ENCODE measurements at places on chromosomes 2 and 18.

GRCh38 chr2:179177694-179178093, 86.9 kb downstream of the SESTD1 start:
- no peak for DNase-seq

- DNase-seq, result no peak
These were observed 19.4 kb downstream of the SIX3 start for GRCh38 chr2:44960871-44961270.

DNA sequence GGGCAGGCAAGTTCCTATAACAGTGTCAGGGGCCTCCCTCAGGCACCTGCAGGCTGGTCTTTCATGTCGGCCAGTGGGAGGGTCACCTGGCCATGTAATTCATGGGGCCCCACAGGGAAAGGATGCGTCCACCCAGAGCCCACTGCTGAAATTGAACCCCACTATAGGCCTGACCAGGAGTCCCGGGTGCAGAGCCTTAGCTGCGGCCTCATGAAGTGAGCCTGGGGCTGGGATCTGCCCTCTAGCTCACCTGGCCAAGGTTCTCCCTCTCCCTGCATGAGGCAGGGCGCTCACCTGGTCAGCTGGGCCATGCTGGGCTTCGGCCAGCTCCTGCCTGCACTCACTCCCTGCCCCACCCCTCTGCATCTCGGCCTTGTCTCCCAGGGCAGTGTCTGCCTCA, 41.1 kb downstream of the C1QL2 start:
- DNase-seq, result no peak

DNA sequence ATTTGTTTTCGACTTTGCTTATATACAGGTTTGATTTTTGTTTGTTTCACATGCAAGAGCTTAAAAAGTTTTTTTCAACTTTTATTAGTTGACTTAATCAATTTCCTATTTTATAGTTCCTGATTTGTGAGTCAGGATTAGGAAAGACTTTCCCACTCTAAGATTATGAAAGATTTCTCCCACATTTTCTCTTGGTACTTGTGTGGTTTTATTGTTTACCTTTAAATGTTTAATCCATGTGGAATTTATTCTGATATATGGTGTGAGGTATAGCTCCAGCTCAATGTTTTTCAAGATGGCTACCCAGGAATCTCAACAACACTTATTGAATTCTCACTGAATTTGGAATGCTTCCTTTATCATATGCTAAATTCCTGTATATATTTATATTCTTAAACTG, 117.8 kb upstream of the LGALSL start:
- no peak for DNase-seq

GRCh38 chr2:24105816-24106215, 17.3 kb downstream of the PFN4 start:
- no peak for DNase-seq

DNA sequence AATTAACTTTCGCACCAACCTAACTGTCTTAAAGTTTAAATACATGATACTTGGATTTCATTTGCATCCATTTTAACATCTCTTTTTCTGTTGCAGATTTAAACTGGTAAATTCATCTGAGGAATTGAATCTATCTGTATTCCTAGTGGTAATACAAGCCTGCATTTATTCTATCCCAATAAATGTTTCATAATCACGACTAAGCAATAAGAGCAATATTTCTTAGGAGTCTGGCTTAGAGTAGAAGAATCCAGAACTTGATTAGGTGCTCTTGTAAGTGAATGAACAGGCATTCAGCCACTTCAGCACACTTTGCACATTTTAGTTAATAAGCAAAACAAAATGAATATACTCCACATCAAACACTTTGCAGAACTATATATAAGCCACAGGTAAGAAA, 27.0 kb downstream of the MSH6 start:
- no peak for DNase-seq

- no peak for DNase-seq
These were observed 205.1 kb upstream of the EPAS1 start for GRCh38 chr2:46091961-46092667.

DNA sequence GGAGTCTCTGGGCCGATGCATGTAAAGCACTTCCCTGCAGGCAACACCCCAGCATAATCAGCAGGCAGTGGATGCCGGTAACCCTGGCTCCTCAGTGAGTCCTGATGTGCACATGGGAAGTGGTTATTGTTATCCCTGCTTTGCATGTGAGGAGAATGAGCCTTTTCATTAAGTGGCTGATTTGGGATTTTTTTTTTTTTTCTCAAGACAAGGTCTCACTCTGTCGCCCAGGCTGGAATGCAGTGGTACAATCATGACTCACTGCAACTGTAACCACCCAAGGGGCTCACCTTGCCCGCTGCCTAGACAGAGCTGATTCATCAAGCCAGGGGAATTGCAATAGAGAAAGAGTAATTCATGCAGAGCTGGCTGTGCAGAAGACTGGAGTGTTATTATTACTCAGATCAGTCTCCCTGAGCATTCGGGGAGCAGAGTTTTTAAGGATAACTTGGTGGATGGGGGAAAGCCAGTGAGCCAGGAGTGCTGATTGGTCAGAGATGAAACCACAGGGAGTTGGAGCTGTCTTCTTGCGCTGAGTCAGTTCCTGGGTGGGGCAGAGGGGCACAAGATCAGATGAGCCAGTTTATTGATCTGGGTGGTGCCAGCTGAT, 95.4 kb downstream of the SOCS6 start:
- DNase-seq, result no peak

DNA sequence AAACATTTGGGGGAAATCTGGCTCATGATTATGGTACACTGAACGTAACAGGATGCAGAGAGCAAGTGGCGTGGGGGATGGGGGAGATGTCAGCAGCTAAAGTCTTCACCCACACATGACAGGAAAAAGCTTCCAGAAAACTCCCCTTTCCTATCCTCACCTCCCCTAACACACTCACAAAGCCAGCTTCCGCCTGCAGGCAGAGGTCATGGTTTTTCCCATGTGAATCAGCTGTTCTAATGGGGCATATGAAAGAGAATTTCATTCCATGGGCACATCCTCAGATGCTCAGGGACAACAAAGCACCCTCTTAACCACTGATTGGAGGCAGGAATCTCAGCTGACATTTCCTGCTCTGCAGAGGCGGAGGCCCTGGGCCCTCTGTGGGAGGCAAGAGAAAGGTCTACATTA, 129.1 kb downstream of the TSN start:
- no peak for DNase-seq

DNA sequence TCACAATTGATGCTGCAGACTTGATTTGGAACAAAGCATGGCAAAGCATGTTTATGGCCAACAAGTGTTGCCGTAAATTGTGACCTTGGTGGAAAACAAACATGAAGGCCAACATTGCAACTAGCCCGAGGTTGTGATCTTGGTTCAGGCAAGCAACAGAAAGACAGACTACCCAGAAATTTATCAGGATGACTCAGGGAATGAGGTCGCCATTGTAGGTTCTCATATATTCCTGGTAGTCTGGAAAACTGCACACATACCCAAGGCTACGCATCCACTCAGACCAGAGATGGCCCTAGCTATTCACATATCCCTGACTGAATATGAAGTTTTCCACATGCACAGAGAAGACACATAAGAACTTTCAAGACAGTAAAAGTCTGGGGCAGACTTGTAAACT, 30.1 kb downstream of the CYP1B1 start:
- DNase-seq, result no peak

DNA sequence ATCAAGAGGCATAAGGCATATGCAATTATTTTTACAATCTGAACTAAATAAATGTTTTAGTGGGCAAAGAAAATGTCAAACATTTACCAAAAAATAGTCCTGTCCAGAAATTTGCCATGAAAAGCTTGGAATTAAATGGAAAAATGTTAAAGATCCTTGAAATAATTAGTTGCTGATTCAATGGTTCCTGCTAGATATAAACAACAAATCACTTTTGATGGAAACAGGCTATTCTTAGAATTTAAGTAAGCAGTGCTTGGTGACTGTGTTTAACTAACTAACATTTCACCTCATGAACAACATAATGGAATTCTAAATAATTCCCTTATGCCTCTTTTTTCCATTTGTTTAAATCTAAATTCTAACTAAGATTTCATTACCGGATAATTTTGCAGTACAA, 3.9 kb downstream of the RND3 start:
- DNase-seq, result no peak

DNA sequence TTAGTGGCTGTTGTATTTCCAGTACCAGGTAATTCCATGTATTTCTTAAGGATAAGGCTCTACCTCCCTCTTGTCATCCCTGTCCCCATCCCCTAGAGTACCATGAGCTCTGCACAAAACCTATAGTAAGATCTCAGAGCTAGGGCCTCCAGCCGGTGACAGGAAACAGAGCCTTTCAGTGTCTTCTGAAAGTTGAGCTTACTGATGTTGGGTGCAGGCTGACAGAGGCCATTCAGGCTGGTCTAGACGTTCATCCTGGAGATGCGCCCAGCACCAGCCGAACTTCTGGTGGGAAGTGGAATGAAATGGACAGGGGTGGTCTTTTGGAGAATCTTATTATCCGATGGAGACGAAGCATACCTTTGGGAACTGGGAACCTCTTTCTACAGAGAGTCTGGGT, 16.7 kb upstream of the LYPD6B start:
- DNase-seq, result peak; percentile 71

- no peak for DNase-seq
These were observed 310.1 kb downstream of the EXOC6B start for GRCh38 chr2:72515696-72516095.

DNA sequence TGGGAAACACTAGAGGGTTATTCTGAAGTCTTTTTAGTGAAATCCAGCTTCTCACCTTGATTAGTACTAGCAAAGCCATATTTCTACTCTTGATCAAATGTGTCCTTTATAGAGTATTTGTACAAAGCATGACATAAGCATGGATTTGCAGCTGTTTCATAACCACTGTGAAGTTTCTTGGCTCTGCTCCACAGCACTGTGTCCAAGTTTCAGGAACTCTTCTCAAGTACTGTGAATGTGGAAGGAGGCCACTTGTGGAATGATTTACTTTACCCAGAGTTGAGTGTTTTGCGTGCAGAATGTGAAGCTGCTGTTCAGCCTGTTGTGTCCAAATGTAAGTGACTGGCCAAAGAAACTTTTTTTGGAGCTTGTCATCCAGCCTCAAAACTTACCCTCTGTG, 16.2 kb upstream of the MAPRE2 start:
- DNase-seq, result no peak

DNA sequence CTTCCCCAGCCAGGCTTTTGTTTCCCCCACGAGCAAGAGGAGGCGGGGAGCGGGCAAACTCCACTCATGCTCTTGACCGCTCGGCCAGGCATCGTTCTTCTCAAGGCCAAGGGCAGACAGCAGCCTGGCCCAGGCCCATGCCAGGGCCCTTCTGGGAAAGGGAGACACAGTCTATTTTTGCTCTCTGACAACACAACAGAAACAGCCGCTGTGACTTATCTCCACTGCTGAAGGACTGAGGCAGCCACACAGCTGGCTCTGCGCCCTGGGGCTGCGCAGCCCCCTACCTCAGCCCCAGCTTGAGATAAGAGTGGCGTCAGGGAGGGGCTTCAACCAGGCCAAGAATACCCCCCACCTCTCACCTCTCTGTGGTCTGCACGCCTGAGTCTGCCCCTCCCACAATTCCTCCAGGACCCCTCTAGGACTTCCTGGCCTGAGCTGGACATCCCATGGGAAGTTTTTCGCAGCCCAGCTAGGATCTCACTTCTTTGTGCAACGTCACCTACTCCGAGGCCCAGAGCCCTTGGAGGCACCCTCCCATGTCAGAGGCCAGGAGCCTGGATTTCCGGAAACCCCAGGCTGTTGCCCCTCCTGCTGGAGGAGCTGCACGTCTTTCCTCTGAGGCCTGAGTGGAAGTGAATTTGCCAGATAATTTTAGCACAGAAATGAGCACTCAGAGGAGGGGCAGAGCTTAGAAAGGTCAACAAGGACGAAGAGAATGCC, 118.9 kb upstream of the OTOS start:
- no peak for DNase-seq

DNA sequence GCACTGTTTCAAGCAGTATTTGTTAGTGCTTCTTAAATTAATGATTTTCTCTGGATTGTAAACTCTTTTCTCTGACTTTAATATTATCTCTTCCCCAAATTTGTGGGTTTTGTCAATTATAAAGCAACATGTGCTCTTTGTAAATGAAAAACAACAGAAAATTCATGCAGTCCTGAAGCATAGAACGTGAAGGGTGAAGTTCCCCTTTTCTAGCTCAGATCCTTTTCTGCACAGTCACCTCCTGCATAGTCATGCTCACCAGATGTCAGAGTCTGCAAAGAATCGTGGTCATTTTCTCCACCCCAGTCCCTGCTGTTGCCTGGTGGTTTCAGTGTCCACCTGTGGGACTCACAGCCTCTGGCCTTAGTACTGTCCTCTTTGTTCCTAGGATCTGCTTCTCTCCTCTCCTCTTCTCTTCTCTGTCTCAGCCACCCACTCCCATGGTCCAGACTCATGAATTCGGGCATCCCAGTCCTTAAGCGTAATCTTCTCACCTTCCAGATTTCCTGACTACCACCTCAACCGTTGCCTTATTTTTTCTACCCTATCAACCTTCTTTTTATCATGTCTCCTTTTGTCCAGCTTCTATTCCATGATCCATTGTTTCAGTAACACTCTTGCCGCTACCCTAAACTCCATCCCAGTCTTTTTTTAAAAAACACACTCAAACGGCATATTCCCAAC, 229.1 kb downstream of the RTP5 start:
- no peak for DNase-seq

DNA sequence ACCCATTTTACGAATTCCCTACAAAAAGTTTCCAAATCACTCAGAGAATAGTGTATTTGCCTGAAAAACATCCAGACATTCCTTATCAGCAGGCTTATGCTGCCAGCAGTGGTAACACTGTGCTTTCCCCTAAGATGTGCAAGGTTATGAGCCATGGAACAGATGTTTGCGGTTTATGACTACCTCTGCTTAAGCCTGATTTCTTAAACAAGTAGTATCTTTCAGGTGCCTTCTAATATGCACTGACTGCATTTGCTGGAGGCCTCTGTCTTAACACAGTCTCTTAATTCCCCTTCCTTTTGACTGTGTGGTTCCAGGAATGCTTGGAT, 54.8 kb downstream of the CDC42EP3 start:
- DNase-seq, result no peak

GRCh38 chr2:212941361-212941760, 210.1 kb downstream of the IKZF2 start:
- no peak for DNase-seq

DNA sequence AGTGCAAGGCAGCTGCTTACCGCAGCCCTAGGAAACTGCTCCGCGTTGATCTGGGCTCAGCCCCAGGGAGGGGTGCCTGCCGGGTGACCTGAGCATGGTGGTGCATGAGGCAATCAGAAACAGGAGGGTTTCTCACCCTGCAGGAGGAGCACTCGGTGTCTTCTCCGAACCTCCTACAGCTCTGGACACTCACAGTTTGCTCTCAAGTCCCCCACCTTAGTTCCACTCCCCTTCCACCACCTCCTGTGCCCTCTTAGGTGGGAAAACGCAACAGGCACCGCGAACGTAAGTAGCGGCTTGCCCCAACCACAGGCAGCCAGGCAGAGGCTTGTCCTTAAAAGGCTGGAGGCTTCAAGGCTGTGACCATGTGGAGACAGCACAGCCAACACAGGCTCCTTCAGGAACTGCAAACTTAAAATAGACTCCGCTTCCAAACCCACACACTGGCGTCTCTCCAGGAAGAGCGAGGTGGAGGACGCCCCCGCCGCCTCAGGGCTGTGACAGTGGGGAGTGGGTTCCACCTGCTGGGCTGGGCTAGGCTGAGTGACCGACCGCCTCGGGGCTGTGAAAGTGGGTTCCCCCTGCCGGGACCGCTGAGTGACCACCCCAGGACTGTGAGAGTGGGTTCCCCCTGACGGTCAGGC, 71.6 kb downstream of the NDUFA10 start:
- no peak for DNase-seq

Data from GM06990 (cell line).